ENCODE measurements at places on chromosomes 1 and 21.

- DNase-seq, result no peak
Measured at GRCh38 chr1:183543619-183544204, 46.5 kb downstream of the NCF2 start.

GRCh38 chr1:91783423-91784170 is 102.4 kb downstream of the TGFBR3 start:
- DNase-seq, result no peak

DNA sequence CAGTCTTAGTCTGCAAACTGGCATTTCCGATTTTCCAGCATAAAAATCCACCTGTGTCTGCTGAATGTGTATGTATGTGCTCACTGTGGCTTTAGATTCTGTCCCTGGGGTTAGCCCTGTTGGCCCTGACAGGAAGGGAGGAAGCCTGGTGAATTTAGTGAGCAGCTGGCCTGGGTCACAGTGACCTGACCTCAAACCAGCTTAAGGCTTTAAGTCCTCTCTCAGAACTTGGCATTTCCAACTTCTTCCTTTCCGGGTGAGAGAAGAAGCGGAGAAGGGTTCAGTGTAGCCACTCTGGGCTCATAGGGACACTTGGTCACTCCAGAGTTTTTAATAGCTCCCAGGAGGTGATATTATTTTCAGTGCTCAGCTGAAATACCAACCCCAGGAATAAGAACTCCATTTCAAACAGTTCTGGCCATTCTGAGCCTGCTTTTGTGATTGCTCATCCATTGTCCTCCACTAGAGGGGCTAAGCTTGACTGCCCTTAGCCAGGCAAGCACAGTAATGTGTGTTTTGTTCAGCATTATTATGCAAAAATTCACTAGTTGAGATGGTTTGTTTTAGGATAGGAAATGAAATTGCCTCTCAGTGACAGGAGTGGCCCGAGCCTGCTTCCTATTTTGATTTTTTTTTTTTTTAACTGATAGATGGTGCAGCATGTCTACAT is 2.5 kb upstream of the OLFML3 start:
- no peak for DNase-seq

GRCh38 chr21:40615505-40616376 is 231.2 kb downstream of the DSCAM start:
- no peak for DNase-seq

- DNase-seq, result no peak
Measured at GRCh38 chr1:154342132-154342531, 16.8 kb downstream of the ATP8B2 start.

DNA sequence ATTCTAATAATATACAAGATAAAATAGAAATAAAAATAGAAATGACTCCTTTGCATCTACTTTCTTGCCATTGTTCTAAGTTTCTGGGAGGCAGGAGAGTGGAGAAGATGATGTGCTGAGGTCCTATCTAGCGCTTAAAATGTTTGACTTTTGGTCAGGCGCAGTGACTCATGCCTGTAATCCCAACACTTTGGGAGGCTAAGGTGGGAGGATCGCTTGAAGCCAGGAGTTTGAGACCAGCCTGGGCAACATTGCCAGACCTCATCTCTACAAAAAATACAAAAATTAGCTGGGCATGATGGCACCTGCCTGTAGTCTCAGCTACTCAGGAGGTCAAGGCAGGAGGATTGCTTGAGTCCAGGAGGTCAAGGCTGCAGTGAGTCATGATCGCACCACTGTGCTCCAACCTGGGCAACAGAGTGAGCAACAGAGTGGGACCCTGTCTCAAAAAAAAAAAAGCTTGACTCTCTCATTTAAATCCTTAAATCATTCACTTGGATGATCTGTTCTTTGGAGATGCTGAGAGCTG is 24.2 kb upstream of the SLC45A1 start:
- no peak for DNase-seq

- no peak for DNase-seq
Measured at GRCh38 chr1:62978741-62979140, 194.8 kb downstream of the ATG4C start.

DNA sequence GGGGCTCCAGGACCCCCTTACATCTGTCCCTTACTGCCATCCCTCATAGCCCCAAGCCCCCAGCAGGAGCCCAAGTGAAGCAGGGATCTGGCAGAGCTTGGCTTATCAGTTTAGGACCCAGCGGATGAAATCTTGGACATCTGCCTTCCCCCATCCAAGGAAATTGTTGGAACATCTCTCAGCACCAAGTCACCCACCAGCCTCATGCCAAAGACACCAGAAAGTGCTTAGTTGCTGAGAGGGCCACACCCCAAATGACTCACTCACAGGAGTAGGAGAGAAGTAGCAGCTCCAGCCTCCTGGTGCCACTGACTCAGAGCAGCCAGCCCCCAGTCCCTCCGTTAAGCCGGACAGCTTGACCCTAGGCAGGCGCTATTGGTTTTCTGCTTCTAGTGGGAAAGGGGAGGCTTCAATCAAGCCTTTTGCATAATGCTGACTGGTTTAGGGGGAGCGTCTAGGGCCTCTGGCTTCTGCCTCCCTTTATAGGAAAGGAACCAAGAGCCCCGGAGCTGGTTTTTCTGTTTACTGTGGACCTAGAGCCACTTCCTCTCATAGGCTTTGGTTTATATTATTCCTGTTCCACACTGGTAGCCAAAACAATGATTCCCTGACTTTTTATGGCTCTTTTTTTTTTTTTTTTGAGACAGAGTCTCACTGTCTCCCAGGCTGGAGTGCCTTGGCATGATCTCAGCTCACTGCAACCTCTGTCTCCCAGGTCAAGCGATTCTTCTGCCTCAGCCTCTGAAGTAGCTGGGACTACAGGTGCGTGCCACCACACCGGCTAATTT is 114.2 kb upstream of the IPO9 start:
- DNase-seq, result no peak

GRCh38 chr21:46118316-46119143 is 20.6 kb downstream of the COL6A2 start:
- DNase-seq, result no peak
